ENCODE measurements at places on chromosomes 16 and 17.

DNA sequence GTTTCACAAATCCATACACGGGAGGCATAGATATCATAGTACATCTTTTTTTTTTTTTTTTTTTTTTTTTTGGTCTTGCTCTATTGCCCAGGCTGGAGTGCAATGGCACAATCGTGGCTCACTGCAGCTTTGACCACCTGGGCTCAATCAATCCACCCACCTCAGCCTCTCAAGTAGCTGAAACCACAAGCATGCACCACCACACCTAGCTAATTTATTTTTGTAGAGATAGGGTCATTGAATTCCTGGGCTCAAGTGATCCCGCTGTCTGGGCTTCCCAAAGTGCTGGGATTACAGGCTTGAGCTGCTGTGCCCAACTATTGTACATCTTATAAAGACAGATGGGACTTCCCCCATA lies 3.5 kb upstream of the RAPGEFL1 start:
- DNase-seq: no peak

DNA sequence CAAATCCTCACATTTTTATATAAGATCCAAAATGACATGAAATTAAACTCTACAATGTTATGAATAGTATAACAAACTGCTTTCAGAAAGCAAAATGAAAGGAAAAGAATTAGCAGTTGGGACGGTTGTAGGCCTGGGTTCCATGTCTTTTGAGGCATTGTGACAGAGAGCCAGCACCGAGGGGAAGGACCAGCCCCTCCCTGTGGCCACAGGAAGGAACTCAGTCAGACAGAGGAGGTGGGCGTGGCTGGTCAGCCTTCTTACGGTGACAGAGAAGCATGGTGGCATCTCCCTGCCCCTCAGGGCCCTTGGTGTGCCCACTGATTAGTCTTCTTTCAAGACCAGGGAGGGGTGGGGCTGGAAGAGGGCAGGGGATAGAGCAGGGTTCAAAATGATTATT lies 5.7 kb downstream of the ZNF319 start:
- DNase-seq: no peak

DNA sequence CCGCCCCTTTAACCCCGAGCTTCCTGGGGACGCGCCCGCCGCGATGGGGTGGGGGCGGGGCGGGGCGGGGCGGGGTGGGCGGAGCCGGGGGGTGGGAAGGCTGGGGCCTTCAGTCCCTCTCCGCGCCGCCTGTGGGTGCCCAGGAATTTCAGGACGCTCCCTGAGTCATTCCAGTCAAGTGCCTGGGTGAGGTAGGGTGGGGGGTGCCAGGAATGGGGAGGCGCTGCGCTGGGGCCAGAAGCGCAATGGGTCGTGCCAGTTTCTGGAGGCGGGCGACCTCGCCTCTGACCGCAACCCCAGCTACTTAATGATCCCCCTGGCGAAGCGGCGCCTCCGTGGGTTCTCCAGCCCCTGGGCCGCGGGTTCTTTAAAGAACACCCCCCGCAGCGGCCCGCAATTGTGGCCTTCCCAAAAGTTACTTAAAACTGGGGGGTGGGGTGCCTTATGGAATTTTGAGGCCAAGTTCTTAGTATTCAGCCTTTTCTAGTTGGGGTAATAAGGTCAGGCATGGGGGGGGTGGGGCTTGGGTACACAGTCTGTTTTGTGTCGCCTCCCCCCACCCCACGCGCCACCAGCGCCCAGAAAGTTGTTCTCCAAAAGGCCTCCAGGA lies 826 bp upstream of the GSE1 start:
- DNase-seq: peak; percentile 74

DNA sequence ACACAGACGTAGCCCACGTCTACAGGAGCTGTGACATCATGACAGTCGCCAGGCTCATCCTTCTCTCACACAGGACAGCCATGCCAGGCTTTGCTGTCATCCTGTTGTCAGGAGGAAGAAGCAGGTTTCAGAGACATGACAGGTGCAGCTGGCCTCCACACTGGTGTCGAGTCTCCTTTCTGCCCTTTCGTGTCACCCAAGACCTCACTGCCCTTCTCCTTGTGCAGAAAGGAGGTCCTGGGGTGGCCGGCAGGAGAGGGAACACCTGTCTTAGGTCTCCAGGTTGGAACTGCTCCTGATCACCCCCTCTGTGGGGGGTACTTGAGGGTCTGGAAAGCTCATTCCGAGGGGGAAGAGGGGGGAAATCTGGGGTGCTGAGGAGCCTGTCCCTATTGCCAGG lies 41.6 kb upstream of the IRF8 start:
- DNase-seq: no peak

DNA sequence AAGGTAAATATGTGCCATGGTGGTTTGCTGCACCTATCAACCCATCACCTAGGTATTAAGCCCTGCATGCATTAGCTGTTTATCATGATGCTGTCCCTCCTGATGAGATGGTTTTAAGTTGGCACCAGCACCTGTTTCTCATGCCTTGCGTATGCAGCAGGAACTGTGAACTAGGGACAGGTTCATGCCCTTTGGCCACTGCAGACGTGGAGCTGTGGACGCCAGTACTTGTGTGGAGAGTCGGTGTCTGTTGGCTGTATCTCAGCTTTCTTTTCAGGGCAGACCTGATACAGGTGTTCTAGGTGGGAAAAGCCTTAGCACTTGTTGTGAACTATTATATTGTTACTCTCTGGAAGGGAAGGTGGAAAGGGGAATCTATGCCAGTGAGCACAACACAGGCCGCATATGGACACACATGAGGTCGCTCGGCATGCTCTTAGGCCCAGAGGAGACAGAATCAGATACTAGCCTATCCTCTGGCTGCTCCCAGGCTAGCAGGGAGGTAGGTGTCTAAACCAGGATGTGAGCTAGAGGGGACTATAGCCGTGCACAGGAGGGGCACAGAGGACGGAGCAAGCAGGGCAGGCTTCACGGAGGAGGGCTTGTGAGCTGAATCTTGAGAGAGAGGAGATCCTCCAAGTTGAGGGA lies 22.5 kb downstream of the MSI2 start:
- DNase-seq: no peak
